ENCODE measurements at places on chromosomes 2 and 18. TPM values are rescaled to one million over a fixed set of nuclear protein-coding genes. Genes with fewer than 3 reads are reported as not detected.
A peak's percentile ranks its signal among the peaks of the same experiment; 100 is the strongest.

Gene DYNAP
- not detected for polyA plus RNA-seq

- DNase-seq = no peak
These were observed 98.5 kb downstream of the EXOC6B start for GRCh38 chr2:72727356-72727755.

Gene FKBP1B
- 19.8 TPM for polyA plus RNA-seq

GRCh38 chr2:201794294-201794693 lies 12.0 kb upstream of the CDK15 start:
- no peak for DNase-seq

Gene RAB17
- 151 TPM for polyA plus RNA-seq

- DNase-seq = no peak
These were observed 328 bp downstream of the EGR4 start for GRCh38 chr2:73292906-73293533.

DNA sequence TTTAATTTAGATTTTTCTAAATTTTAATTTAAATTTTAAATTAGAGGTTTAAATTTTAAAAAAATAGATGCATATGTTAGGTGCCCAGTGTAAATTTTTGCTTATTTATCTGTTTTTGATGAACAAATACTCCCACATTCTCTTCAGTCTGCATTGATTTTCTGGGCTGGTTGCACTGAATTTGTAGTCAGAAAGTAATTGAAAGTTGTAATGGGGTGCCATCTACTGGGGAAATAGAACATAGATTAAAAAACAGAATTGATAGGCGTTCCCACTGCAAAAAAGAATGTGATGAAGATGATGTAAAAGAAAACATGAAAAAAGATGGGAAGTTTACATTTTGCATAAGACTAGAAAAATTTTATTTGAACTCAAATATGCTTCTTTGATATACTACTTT lies 51.7 kb upstream of the CCDC85A start:
- no peak for DNase-seq

DNA sequence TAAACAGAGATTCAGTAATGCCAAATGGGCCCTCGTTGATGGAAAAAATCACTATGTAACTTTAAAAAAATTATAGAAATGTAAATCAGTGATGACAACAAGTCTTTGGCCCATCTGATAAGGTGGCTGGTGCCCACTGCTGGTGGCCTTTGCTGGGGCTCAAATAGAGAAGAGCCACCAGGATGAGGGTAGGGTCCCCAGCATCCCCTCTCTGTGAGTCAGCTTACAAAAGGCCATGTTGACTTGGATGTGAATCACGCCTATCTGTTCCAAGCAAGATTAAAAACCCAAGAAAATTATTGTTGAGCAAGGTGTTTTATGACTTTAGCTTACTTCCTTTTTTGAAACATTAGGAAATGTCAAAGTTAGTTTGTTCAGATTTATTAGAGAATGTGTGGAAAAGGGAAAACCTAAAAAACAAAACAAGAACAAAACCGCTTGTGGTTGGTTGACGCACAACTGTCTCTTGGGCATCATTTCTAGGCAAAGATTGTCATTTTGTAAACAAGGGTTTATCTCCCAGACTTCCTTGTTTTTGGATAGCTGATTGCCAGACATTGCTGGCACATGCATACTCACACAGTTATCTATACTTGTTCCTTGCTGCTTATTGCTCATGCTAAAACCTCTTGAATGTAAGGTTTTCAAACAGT lies 53.7 kb upstream of the ZNF396 start:
- no peak for DNase-seq

Gene GORASP2
- 40.4 TPM for polyA plus RNA-seq

Gene TMEM169
- polyA plus RNA-seq = 1.6 TPM

Gene HRH4
- not detected for polyA plus RNA-seq

- peak; percentile 32 for DNase-seq
These were observed 122.6 kb upstream of the PPP1CB start for GRCh38 chr2:28628987-28629386.

GRCh38 chr2:149989447-149990063 lies 402.0 kb upstream of the MMADHC start:
- no peak for DNase-seq

- no peak for DNase-seq
These were observed 2.0 kb downstream of the SLC14A2 start for GRCh38 chr18:45617284-45617683.

GRCh38 chr2:199851501-199851810 lies 464 bp upstream of the FTCDNL1 start:
- no peak for DNase-seq

Data from kidney (tissue), 22 donors.